SK-MEL-5 (cell line): ENCODE measurements at places on chromosomes 7 and 10. TPM values are rescaled to one million over a fixed set of nuclear protein-coding genes. Genes with fewer than 3 reads are reported as not detected.

The CLRN3 gene
- total RNA-seq, result not detected in 2 replicates

The GJC3 gene
- 0.29 and 1.0 TPM in 2 replicates for total RNA-seq

The AKR1D1 gene
- 0.13 TPM in 1 of 2 replicates, not detected in the other for total RNA-seq

The PCDH15 gene
- total RNA-seq, result 0.24 and 0.34 TPM in 2 replicates

The ETV1 gene
- 34.6 and 39.8 TPM in 2 replicates for total RNA-seq

The LIPK gene
- not detected in 2 replicates for total RNA-seq

The VSTM4 gene
- total RNA-seq, result not detected in 2 replicates
